Left cardiac atrium (tissue), 4 donors: ENCODE measurements at places on chromosomes 1 and 21. TPM values are rescaled to one million over a fixed set of nuclear protein-coding genes. Genes with fewer than 3 reads are reported as not detected.

OLFM3 gene
- not detected for total RNA-seq

SLC37A1 gene
- total RNA-seq: 1.9 TPM

- DNase-seq: no peak
Measured at GRCh38 chr1:21314743-21315396, 24.6 kb upstream of the ECE1 start.

DNA sequence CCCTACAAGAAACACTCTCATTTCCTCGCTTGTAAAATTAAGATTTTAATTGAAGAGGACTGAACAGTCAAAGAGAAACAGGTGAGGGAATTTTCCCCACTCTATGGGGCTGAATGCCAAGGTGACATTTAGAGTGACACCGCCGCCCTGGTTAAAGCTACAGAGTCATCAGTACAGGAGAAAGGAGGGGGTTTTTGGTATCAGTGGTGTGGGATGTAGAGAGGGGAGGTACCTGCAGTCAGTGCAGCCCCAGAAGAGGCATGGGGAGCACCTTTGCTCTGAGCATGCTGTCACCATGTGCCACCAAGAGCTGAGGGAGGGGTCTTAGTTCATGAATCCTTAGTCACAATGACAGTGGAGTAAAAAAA, 2.8 kb downstream of the DIRAS3 start:
- DNase-seq: no peak

- DNase-seq: no peak
Measured at GRCh38 chr1:7785108-7785507, 1.0 kb downstream of the PER3 start.

DNA sequence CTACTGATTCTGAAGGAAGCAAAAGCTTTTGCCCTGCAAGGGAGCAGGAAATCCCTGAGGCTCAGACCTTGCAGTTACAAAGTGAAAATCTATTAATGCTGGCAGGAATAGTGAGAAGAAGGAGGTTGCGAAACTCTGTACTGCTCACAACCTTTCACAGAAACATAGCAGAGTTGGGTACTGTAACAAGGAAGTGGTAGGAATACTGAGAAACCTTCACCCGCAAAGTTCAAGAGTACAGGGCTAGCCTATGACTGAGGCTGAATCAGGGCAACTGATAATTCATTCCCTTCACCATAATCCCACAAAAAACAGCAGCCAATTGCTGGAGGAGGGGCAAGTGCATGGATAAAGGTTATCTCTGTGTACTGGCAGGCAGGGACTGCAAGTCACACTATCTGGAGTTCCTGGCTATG, 23.9 kb upstream of the KCTD3 start:
- DNase-seq: no peak
